NCI-H524 treated with DMSO at 0.1 percent for 48 hours (cell line): ENCODE measurements at places on chromosomes 5 and 9.

- DNase-seq: no peak
These were observed 26.7 kb downstream of the NR2F1 start for GRCh38 chr5:93609762-93610161.

- no peak for DNase-seq
These were observed 17.7 kb downstream of the RFESD start for GRCh38 chr5:95664204-95664786.

GRCh38 chr9:82255481-82256176 is 267.1 kb downstream of the SPATA31D1 start:
- no peak for DNase-seq

- no peak for DNase-seq
These were observed 158.0 kb downstream of the PCSK1 start for GRCh38 chr5:96275051-96275450.

DNA sequence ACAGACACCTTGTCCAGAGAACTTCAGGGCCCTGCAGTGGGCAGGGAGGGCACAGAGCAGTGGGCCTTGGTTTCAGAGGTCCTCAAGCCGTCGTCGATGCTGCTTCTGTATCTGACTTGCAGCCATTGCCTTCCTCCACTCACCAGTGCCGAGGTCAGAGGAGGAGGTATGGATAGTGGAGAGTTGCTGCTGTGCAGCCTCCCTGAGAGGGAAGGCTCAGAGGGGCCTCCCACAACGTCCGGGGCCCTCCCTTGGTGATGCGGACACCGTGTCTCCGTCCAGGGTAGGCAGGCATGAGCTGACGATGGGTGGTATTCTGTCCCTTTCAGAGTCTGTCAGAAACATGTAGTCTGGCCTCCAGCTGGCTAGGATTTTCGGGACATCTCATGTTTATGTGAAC is 73.9 kb downstream of the MVB12B start:
- DNase-seq: no peak

DNA sequence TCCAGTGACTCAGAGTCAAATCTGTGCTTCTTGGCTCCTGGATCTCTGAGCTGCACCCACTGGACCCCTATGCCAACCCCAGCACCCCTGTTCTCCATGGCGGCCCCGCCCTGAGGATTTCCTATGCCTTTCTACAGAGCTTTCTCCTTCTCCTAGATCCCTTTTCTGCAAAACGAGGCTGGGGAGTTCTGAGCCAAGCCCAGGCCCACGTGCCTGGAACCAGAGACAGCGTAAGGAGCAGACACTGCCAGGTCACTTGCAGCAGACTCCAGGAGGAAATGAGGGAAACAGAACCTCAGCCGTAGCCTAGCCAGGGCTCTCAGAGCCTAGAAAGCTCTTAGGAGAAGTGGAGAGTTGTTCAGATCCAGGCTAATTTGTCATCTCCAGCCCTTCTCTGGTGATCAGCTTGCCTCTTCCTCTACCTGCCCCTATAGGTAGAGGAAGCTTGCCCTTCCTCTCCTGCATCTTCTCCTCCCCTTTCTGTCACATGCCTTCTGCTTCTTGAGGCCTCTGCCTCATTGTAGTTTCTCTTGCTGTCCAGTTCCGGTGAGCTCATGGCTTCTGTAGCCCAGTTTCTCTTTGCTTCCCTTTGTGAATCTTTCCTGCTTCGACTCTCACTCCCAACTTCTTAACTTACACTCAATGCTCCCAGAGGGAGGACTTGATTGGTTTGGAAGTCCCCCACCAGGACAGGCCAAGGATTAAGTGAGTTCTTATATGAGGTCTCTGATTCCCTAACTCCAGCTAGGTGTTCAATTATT is 163.4 kb downstream of the RGS3 start:
- DNase-seq: no peak

DNA sequence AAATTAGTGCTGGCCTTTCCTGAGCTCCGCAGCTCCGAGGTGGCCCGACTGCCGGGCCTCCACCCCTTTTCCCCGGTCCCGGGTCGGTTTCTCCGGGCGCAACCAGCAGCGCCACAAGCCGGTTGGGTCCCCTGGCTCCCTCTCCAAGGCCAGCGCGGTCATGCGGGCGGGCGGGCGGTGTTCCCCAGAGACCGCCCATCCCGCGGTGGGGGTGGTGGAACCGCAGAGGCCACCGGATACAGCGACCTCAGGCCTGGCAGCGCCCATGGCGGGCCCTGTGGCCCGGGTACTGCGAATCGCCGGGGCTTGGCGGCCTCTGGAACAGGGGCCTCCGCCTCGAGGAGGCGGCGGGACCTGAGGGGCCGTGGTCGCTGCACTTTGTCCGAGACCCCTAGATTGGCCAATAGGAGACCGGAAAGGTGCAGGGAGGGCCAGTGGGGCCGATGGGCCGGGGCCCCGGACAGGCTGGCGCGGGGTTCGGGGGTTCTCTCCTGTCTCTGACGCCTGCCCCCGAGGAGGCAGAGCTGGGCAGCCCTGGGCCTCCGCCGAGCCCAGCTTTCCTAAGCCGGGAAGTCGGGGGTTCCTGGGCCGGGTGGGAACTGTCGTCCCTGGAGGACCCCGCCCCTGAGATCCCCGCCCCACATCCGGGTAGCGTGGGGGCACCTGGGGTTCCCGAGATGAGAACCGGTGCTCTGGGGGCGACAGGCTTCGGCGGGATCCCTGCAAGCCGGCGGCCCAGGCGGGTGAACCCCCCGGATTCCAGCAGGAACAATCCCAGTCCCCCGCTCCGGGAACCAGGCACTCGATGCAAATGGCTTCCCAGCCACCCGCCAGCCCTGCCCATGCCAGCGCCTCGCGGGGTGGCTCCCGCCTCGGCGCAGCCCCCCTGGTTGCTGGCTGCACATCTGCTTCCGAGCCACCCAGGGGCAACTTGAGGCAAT is 293.9 kb downstream of the ZSWIM6 start:
- no peak for DNase-seq

DNA sequence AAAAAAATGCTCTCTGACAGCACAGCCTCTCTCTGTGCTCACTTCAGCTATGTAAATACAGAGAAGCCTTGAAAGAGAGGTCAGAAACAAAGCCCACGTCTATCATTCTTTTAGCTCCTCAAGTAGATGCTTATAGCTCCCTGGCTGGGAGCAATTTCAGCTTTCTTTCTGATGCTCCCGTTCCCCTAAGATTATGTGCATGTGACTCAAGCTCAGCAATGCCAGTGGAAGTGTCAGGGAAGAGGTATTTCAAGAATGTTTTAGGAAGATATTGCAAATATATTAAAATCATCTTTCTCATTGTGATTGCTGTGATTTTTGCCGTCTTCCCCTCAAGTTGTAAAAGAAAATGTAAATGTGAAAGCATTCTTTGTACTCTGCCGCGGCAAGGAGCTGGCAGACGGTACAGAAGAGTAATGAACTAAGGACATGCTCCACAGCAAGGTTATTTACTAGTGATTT is 1353.7 kb upstream of the ACO1 start:
- no peak for DNase-seq

GRCh38 chr5:1860949-1861348 is 21.8 kb downstream of the IRX4 start:
- DNase-seq: no peak

- DNase-seq: no peak
These were observed 12.8 kb upstream of the MGAT1 start for GRCh38 chr5:180815293-180815917.

DNA sequence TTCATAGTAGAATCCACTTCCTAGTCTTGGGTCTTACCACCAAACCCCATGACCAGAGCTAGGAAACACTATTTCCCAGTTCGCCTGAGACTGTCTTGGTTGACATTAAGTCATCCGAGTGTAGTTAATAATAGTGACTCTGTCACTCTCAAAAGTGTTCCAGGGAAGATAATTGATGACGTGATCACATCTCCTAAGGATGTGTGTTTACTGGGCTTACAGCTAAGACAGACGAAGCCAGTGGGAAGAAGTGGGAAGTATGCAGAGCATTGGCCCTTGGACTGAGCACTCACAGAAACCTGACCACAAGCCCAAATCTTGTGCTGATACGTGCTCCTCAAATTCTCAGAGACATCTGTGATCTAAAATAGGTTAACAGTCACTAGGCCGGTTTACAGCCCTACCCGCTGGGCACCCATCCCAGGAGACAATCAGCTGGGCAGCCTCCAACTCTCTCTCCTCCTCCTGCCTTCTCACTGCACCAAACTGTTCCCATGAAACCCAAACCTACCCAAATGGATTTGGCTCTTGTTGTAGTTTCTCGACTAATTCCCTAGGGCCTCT is 316.6 kb downstream of the TLE1 start:
- DNase-seq: no peak

DNA sequence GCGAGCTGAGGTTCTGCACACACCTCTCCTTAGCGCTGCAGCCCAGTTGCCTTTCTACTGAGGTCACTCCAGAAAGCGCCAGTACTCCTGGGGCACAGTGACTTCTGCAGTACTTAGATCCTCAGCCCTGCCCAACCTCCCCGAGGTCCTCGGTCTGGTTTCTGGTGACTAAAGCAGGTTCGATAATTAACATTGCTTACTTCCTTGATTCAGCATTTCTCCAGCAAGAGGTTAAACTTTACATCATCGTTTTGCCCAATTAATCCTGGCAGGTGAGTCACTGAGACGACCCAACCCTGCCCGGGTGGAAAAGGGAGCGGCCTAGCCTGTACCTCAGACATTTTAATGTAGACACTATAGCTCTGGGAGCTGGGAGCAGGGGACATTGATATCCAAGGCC is 77.6 kb downstream of the PLAC8L1 start:
- DNase-seq: no peak

GRCh38 chr5:143657647-143658285 is 154.2 kb upstream of the HMHB1 start:
- no peak for DNase-seq

- DNase-seq: no peak
These were observed 23.1 kb downstream of the FGFR4 start for GRCh38 chr5:177109810-177110209.

- DNase-seq: no peak
These were observed 156.4 kb downstream of the EDIL3 start for GRCh38 chr5:84228266-84228665.

GRCh38 chr5:6791031-6791430 is 77.8 kb downstream of the TENT4A start:
- no peak for DNase-seq

GRCh38 chr5:219460-219863 is 1.3 kb downstream of the SDHA start:
- peak; percentile 14 for DNase-seq

GRCh38 chr5:168609806-168610482 is 30.8 kb upstream of the PANK3 start:
- DNase-seq: no peak

GRCh38 chr5:18051953-18052352 is 417.7 kb downstream of the TAF11L14 start:
- DNase-seq: no peak

GRCh38 chr5:124352312-124352711 is 394.1 kb downstream of the ZNF608 start:
- DNase-seq: no peak

DNA sequence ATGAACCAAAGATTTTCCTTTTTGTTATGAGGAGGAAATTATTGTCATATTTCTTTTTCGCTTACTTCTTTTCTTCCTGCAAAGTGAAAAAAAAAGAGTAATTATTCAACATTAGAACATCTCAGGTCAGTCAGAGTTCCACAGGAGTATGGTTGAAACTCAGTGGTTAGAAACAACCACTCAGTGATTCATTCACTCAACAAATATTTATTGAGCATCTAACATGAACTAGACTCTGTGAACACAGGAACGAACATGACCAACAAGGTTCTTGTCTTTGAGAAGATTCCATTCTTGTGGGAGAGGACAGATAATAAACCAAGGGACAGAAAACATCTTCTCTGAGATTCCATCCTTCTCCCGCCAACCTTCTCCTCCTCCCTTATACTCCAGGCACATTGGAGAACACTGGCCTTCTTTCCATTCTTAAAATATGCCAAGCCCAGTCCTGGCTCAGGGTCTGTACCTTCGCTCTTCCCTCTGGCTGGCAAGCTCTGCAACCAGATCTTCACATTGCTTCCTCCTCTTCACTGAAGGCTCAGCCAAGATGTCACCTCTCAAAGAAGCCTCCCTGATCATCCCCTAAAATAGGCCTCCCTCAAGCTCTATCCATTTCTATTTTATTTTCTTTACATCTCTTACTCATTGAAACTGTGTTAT is 6.8 kb upstream of the GRAMD2B start:
- DNase-seq: no peak

GRCh38 chr5:154885439-154885838 is 27.0 kb downstream of the CNOT8 start:
- no peak for DNase-seq

DNA sequence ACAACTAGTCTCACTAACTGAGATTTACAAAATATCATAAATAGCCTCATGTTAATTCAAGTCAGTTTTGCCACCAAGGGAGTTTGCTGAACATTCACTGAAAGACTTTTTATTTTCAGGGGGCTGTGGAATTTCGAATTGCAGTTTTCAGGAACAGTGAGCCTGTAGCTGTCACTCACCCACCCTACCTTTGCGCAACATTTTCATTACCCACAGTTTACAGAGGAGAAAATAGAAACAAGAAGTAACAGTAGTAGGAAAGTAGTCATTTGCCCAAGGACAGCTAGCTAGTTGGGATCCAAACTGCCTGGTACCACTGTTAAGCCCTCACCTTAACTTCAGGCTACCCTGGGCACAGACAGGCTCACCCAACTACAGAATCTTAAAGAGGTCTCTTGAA is 154.1 kb downstream of the ADAMTS12 start:
- DNase-seq: no peak

- DNase-seq: no peak
These were observed 353 bp upstream of the PDGFRB start for GRCh38 chr5:150156027-150156368.

- DNase-seq: no peak
These were observed 371.0 kb downstream of the PRELID2 start for GRCh38 chr5:145464171-145464570.

- no peak for DNase-seq
These were observed 91.6 kb upstream of the LMX1B start for GRCh38 chr9:126521976-126522590.

GRCh38 chr9:109771087-109771486 is 8.9 kb upstream of the PALM2AKAP2 start:
- no peak for DNase-seq
